NCI-H524 (cell line): ENCODE measurements at places on chromosomes 4 and X.

- DNase-seq = no peak
Measured at GRCh38 chr4:158710814-158711213, 12.4 kb downstream of the PPID start.

GRCh38 chrX:103687073-103687695, 685 bp upstream of the MORF4L2 start:
- DNase-seq = peak; percentile 88

DNA sequence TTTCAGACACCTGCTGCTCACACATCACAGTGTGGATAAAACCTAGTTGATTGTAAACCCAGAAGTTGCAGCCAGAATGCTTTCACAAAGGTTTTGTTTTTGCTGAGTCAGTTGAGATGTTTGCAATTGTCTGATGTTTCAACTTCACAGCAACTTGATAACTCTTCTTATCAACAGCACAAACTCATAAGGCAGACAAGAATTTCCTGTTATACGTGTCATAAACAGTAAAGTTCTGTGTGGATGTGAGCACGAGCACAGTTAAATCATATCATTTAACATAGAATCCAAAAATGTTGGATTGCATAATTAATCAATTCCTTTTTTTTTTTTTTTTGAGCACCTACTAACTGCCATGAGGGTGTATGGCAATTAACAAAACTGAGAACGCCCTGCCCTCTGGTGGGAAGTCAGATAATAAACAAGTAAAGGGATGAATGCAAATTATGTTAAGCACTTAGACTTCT, 512.2 kb downstream of the PDHA2 start:
- peak; percentile 10 for DNase-seq

GRCh38 chr4:184347251-184348239, 126.8 kb downstream of the IRF2 start:
- peak; percentile 33 for DNase-seq
